ENCODE measurements at places on chromosomes 7 and 10. TPM values are rescaled to one million over a fixed set of nuclear protein-coding genes. Genes with fewer than 3 reads are reported as not detected.

Gene KRIT1
- total RNA-seq, result 29.7 TPM

Gene FOXI2
- not detected for total RNA-seq

Gene DCLRE1C
- 7.4 TPM for total RNA-seq

Gene TMEM270
- total RNA-seq, result not detected

Gene LIPJ
- total RNA-seq, result not detected

Gene DDIT4
- total RNA-seq, result 227 TPM

Gene ZC3HAV1L
- not detected for total RNA-seq

Gene PAPOLB
- not detected for total RNA-seq

Gene TUBAL3
- not detected for total RNA-seq

Gene ARID5B
- 93.6 TPM for total RNA-seq

Gene TMEM213
- total RNA-seq, result not detected

Gene GHRHR
- not detected for total RNA-seq

Gene AGMO
- total RNA-seq, result 3.8 TPM

Gene AMPH
- total RNA-seq, result 2.9 TPM

Gene TEX36
- not detected for total RNA-seq

Gene OR13A1
- total RNA-seq, result not detected

Gene DYDC2
- total RNA-seq, result not detected
